ENCODE measurements at places on chromosomes 3 and 15. TPM values are rescaled to one million over a fixed set of nuclear protein-coding genes. Genes with fewer than 3 reads are reported as not detected.

Gene GABRG3
- not detected for total RNA-seq

Gene MKRN2OS
- not detected for total RNA-seq

Gene MUC13
- not detected for total RNA-seq

Gene ZNF502
- total RNA-seq, result 3.6 TPM

Gene IL5RA
- total RNA-seq, result not detected

Gene SIDT1
- total RNA-seq, result 0.09 TPM

Gene TMEM207
- total RNA-seq, result not detected

Gene NMNAT3
- 1.1 TPM for total RNA-seq

Gene CHSY1
- 47.7 TPM for total RNA-seq

Gene COMMD2
- 38.1 TPM for total RNA-seq

Gene GABRR3
- total RNA-seq, result not detected

Gene CLDN1
- 0.79 TPM for total RNA-seq

Gene FEZF2
- not detected for total RNA-seq

Gene KY
- not detected for total RNA-seq

Gene TMEM158
- total RNA-seq, result 2.7 TPM

Gene KATNBL1
- 43.5 TPM for total RNA-seq

Gene ITIH4
- 0.19 TPM for total RNA-seq

Gene ATP13A5
- not detected for total RNA-seq

Gene AADACL2
- total RNA-seq, result not detected

Gene PLEKHO2
- 65.9 TPM for total RNA-seq

Gene KLHL40
- total RNA-seq, result not detected

Gene DHFR2
- 3.6 TPM for total RNA-seq

Gene SV2B
- total RNA-seq, result 2.6 TPM

Gene BCHE
- total RNA-seq, result 20.4 TPM

Gene SECISBP2L
- 32.7 TPM for total RNA-seq

Gene RBP2
- total RNA-seq, result not detected

Gene ROPN1B
- not detected for total RNA-seq

Gene SCAANT1
- total RNA-seq, result not detected

Gene GRK7
- total RNA-seq, result not detected

Gene GP5
- total RNA-seq, result under 0.01 TPM

Gene CPLX3
- total RNA-seq, result not detected

Gene VIPR1
- total RNA-seq, result 0.23 TPM

Gene SYNPR
- not detected for total RNA-seq

Gene RASL12
- total RNA-seq, result not detected

Gene RARRES1
- total RNA-seq, result 1.3 TPM

Gene IL17RB
- total RNA-seq, result not detected

Gene WWTR1
- 111 TPM for total RNA-seq

Gene RLBP1
- not detected for total RNA-seq

Gene ASB14
- not detected for total RNA-seq

Gene TMEM42
- 9.2 TPM for total RNA-seq

Gene ZCWPW2
- total RNA-seq, result not detected

Gene ZNF860
- 3.4 TPM for total RNA-seq

Gene CYP8B1
- total RNA-seq, result not detected

Gene FRG2C
- not detected for total RNA-seq

Gene CPEB1
- not detected for total RNA-seq

Gene INSYN1
- not detected for total RNA-seq

Gene POC1A
- total RNA-seq, result 3.7 TPM

Gene IL17RE
- 0.14 TPM for total RNA-seq

Gene SLC24A5
- not detected for total RNA-seq

Gene P2RY13
- total RNA-seq, result not detected

Gene CYP11A1
- total RNA-seq, result not detected

Gene KLHL24
- total RNA-seq, result 139 TPM

Gene CYP1A2
- not detected for total RNA-seq

Gene CILP
- total RNA-seq, result not detected

Gene GOLGA6L4
- 2.0 TPM for total RNA-seq

Gene CP
- 1.0 TPM for total RNA-seq

Gene SLC28A1
- not detected for total RNA-seq

Gene TTLL3
- 20.3 TPM for total RNA-seq

Gene EXD1
- total RNA-seq, result not detected

Gene USP50
- not detected for total RNA-seq

Data from dermis blood vessel endothelial cell (primary cell).